Fibroblast of villous mesenchyme (primary cell): ENCODE measurements at places on chromosomes 7 and 10. TPM values are rescaled to one million over a fixed set of nuclear protein-coding genes. Genes with fewer than 3 reads are reported as not detected.

Gene ARHGAP19
- total RNA-seq, result 8.1 and 13.4 TPM in 2 replicates

Gene ANXA8L1
- total RNA-seq, result 4.3 and 9.0 TPM in 2 replicates

Gene ZNF727
- not detected in 2 replicates for total RNA-seq

Gene OPN4
- not detected in 2 replicates for total RNA-seq

Gene NYAP1
- total RNA-seq, result 0.43 and 0.64 TPM in 2 replicates

Gene MUC12
- total RNA-seq, result under 0.01 TPM in 1 of 2 replicates, not detected in the other

Gene ERVW-1
- total RNA-seq, result not detected in 2 replicates

Gene ANKMY2
- 23.2 and 28.5 TPM in 2 replicates for total RNA-seq

Gene ADAM22
- total RNA-seq, result 0.64 and 1.3 TPM in 2 replicates

Gene SRI
- total RNA-seq, result 59.9 and 81.2 TPM in 2 replicates

Gene CLDN3
- not detected in 2 replicates for total RNA-seq

Gene PYROXD2
- total RNA-seq, result 9.0 and 10.8 TPM in 2 replicates

Gene NCOA4
- total RNA-seq, result 163 and 256 TPM in 2 replicates

Gene DNAJC9
- total RNA-seq, result 23.5 and 28.1 TPM in 2 replicates

Gene TMEM229A
- total RNA-seq, result not detected in 2 replicates

Gene NRG3
- not detected in 2 replicates for total RNA-seq

Gene SLC13A4
- 0.32 TPM in 1 of 2 replicates, not detected in the other for total RNA-seq

Gene TACR2
- under 0.01 TPM in 1 of 2 replicates, not detected in the other for total RNA-seq

Gene C10orf67
- under 0.01 TPM in 2 replicates for total RNA-seq

Gene INSYN2A
- under 0.01 TPM in 2 replicates for total RNA-seq

Gene MMS19
- total RNA-seq, result 64.1 and 82.0 TPM in 2 replicates

Gene PRKG1
- 19.0 and 38.7 TPM in 2 replicates for total RNA-seq

Gene PVRIG
- not detected in 2 replicates for total RNA-seq

Gene OR2A5
- not detected in 2 replicates for total RNA-seq

Gene WDR86
- 0.32 and 1.3 TPM in 2 replicates for total RNA-seq

Gene GNAT3
- total RNA-seq, result not detected in 2 replicates
